ENCODE measurements at places on chromosomes 11 and 22. TPM values are rescaled to one million over a fixed set of nuclear protein-coding genes. Genes with fewer than 3 reads are reported as not detected.

DNA sequence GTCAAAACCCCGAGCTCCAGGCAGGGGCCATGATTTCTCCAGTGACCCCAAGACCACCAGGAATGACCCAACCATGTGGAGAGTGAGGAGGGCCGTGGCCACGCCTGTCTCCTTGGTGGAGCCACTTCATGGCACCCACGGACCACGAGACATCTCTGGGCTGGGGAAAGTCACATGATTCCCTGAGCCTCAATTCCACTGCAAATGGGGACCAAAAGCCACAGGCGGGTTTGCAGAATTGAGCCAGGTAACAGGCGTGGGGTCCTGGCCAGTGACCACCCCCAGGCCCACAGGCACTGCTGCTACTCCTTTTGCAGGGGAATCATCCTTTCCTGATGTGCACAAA lies 178.9 kb downstream of the CTTN start:
- no peak for DNase-seq

GRCh38 chr22:26194313-26194712 lies 25.1 kb downstream of the SEZ6L start:
- no peak for DNase-seq

- DNase-seq, result no peak
These were observed 104.2 kb downstream of the MYO18B start for GRCh38 chr22:25845985-25846745.

DNA sequence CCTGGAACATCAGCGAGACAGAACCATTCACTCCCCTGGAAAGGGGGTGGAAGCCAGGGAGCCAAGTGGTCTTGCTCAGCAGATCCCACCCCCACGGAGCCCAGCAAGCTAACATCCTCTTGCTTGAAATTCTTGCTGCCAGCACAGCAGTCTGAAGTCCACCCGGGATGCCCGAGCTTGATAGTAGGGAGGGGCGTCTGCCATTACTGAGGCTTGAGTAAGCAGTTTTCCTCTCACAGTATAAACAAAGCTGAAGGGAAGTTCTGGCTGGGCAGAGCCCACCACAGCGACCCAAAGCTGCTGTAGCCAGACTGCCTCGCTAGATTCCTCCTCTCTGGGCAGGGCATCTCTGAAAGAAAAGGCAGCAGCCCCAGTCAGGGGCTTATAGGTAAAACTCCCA lies 764.8 kb upstream of the LUZP2 start:
- DNase-seq, result no peak

DNA sequence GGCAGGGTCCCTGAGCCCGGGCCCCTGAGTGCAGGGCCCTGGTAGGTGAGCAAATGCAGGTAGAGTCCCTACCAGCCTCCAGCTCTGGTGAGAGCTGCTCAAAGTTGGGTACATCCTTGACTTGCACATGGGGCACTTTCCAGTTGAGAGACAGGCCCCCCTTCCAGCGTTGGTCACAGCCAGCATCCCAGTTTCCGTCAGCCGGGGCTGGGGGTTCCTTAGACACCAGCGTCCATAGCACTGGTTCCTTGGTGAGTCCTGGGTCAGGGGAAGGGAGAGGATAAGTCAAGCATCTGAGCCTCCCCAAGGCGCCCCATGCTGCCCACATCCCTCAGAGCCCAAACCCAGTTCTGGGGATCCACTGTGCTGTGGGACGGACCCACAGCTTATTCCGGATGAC lies 5.6 kb downstream of the PNPLA5 start:
- no peak for DNase-seq

GRCh38 chr11:75518771-75519653 lies 6.7 kb downstream of the GDPD5 start:
- DNase-seq, result peak; percentile 70

- no peak for DNase-seq
These were observed 3.8 kb downstream of the YAP1 start for GRCh38 chr11:102114032-102114431.

DNA sequence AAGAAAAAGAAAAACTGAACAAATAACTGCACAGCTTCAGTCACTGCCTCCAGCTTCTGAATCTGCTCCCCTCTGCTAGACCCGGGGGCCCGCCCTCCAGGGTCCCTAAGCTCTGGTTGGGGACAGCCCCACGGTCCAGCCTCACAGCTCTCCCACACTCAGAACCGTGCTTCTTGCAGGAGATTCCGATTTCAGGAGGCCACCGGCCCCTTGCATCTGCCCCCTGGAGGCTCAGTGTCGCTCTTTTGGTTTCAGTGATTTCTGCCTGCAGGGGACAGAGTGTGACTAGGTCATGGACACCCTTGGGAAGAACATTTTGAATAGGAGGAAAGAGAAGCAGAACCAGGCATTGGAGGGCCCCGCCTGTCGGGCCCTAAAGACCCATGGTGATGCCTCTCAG lies 23.1 kb upstream of the RPS3 start:
- no peak for DNase-seq

DNA sequence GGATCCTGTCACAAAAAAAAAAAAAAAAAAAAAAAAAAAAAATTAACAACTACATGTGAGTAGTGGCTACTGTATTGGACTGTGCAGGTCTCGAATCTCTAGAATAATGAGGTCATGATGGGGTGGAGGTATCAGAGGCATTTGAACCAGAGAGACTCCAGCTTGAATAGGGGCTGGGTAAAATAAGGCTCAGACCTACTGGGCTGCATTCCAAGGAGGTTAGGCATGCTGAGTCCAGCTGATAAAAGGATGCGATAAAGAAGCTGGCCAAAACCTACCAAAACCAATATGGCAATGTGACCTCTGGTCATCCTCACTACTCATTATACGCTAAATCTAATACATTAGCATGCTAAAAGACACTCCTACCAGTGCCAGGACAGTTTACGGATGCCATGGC lies 5.9 kb upstream of the PACSIN3 start:
- no peak for DNase-seq

DNA sequence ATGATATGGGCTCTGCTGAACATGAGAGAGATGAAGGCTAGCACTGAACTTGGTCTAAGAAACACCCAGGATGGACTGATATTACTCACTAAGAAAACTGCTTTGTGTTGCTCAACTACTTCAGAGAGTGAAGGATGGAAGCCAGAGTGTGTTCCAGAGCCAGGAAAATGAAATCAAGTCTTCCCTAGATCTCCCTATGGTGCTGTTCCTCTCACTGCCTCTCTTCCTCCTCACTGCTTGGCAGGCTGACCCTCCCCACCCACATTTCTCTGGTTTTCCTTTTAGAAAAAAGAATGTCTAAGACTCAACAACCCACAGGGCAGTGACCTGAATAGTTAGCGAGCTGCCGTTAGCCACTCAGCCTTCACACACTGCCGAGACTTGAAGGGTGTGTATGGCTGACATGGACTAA lies 65.6 kb downstream of the CCDC81 start:
- DNase-seq, result peak; percentile 95

DNA sequence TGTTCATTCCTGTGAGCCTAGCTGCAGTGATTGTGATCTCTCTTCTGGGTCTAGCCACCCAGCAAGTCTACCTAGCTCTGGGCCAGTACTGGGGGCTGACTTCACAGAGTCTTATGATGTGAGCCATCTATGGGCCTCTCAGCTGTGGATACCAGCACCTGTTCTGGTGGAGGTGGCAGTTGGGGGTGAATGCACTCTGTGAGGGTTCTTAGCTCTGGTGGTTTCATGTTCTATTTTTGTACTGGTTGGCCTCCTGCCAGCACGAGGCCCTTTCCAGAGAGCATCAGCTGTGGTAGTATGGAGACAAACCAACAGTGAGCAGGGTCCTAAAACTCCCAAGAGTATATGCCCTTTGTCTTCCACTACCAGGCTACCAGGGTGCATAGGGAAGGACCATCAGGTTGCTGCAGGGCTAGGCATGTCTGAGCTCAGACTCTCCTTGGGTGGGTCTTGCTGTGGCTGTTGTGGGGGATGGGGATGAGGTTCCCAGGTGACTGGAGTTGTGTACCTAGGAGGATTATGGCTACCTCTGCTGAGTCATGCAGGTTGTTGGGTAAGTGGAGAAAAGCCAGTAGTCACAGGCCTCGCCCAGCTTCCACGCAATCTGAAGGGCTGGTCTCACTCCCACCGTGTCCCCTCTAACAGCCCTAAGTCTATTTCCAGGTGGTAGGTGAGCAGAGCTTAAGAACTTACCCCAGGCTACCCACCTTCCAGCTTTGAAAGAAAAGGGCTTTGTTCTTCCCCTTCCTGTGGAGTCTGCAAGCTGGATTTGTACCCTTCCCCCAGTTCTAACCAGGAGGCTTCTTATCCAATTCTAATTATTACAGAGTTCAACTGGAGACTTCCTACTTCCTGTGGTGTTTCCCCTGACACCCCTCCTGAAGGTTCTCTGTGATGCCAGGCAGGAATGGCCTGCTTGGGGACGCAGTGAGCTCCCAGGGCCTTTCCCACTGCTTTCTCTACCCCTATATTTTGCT lies 250.7 kb downstream of the LUZP2 start:
- DNase-seq, result peak; percentile 23

Gene SYCE3
- not detected for polyA plus RNA-seq

Gene CELSR1
- 6.9 TPM for polyA plus RNA-seq

DNA sequence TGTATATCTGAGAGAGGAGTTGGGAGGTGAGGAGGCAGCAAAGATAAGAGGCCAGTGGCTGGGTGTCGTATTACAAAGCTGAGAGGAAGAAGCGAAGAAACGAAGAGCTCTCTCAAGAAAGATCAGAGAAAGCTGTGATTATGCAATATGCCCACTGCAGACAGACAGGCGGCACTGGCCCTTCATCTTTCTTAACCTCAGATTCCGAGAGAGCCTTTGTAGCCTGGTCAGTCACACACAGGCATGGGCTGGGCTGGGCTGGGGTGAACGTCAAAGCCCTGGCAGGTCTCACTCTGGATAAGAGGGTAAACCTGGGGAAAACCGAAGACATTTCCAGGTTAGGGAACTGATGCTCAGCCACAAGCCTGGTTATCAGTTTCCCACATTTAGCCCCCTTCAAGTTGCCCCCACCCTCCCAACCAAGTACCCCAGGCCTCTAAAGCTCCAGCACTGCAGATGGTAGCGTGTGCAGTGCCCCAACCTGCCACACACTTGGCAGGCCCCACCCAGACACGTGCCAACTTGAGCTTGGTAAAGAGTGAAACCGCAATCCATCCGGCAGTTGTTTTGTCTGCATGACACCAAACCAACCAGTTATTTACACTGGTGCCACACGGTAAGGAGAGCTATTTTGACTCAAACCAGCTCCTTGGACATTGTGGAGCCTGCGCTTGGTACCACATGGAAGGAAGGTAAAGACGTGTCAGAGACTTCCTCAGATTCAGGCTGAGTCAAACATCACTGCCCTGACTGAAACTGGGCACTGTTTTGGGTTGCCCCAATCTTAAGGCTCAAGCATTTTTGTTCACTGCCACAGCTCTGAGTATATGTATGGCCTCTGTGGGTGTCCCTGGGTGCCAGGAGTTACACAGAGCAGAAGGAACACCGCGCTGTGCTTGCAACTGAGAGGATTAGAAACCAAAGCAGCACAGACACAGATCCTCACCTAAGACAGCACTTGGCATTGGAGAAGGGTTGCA lies 135.9 kb downstream of the FDX1 start:
- DNase-seq, result peak; percentile 18

Gene CCT8L2
- polyA plus RNA-seq, result not detected

Gene PACS1
- polyA plus RNA-seq, result 30.2 TPM

Gene CFAP300
- polyA plus RNA-seq, result 1.6 TPM

Gene FGF19
- 1.6 TPM for polyA plus RNA-seq

Gene MB
- polyA plus RNA-seq, result 314 TPM

- DNase-seq, result no peak
These were observed 30.0 kb downstream of the FSHB start for GRCh38 chr11:30260813-30261212.

GRCh38 chr22:49544286-49544685 lies 283.4 kb downstream of the BRD1 start:
- no peak for DNase-seq

- DNase-seq, result no peak
These were observed 40.7 kb upstream of the CLMP start for GRCh38 chr11:123235656-123236261.

Gene KCNJ5
- polyA plus RNA-seq, result 0.78 TPM

- DNase-seq, result no peak
These were observed 76.3 kb upstream of the BIRC3 start for GRCh38 chr11:102241026-102241425.

Gene OMP
- not detected for polyA plus RNA-seq

GRCh38 chr11:37817727-37818270 lies 1219.8 kb upstream of the RAG2 start:
- DNase-seq, result no peak

DNA sequence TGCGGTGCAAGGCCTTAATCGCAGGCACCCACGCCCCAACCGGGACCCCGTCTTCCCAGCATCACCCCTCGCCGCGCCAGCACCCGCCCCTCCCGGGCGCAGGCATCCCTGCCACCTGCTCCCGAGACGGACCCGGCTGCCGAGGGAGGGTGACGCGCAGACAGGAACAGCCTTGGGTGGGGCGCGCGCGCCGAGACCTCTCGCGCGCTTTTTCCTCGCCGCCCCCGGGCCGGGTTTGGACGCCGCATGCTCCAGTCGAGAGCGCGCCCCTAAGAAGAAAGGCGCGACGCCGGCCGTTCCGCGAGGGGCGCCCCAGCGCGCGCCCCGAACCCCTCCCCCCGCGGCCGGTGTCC lies 504 bp downstream of the CFL1 start:
- DNase-seq, result no peak

DNA sequence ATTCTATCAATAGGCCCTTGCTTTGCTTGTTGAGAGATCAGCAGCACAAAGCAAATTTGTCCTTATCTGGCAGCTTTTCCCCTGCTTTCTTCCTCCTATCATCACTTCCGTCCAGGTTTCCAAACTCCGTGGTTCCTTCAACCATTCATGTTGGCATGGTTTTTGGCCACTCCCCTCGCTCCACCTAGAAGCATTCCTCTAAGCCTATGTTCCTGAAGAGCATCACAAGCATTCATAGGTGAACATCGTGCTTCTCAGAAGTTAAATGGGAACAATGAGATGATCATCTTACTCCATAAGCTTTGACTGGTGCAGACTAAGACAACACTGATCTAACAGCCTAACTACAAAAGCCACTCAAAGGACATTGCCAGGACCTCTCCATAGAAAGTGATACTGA lies 86.3 kb downstream of the ETS1 start:
- DNase-seq, result no peak

GRCh38 chr11:73629907-73630306 lies 16.5 kb upstream of the PLEKHB1 start:
- no peak for DNase-seq

Gene CCDC87
- polyA plus RNA-seq, result 0.11 TPM

GRCh38 chr11:126436209-126436755 lies 80.8 kb downstream of the ST3GAL4 start:
- DNase-seq, result no peak

Gene UBE2L6
- polyA plus RNA-seq, result 22.5 TPM

DNA sequence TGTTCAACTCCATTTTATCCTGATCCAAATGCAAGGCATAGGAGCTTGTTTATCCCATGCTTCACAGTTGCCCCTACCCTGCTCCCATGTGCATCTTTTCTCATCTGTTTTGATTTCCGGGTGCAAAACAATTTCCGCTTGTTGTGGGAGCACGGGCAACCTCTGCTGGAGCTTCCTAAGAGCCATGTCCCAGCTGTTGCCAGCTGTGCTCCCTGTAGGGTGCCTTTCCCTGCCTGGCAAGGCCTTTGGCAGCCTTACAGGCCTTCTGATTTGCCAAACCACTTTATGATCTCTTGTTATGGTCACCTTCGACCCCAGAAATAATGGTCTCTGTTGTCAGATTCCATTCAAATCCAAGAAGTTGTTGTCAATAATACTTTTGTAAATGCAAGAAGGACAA lies 1038.5 kb downstream of the OPCML start:
- peak; percentile 44 for DNase-seq

Gene PLCB3
- 9.9 TPM for polyA plus RNA-seq

Data from muscle of leg (tissue), 16 donors.